ENCODE measurements at places on chromosomes 4 and X.

DNA sequence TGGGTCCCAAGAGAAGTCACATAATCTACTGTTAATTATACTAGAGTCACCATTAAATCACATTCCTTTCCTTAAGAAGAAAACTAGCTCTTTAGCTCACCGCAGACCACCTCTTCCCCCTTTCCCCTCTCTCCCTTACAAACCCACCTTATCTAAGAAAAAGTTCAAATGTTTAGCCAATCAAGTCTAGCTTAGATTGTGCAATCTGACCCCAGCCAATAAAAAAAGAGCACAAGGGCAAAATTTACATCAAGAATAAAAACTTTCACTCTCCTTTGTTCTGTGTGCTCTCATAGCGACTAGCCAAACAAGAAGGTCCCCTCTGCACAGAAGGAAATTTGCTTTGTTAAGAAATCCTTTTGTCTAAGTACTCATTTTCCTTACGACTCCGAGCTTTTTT lies 76.3 kb downstream of the TMEM156 start:
- DNase-seq: no peak

GRCh38 chr4:164952551-164952950 lies 24.9 kb downstream of the TRIM61 start:
- no peak for DNase-seq

DNA sequence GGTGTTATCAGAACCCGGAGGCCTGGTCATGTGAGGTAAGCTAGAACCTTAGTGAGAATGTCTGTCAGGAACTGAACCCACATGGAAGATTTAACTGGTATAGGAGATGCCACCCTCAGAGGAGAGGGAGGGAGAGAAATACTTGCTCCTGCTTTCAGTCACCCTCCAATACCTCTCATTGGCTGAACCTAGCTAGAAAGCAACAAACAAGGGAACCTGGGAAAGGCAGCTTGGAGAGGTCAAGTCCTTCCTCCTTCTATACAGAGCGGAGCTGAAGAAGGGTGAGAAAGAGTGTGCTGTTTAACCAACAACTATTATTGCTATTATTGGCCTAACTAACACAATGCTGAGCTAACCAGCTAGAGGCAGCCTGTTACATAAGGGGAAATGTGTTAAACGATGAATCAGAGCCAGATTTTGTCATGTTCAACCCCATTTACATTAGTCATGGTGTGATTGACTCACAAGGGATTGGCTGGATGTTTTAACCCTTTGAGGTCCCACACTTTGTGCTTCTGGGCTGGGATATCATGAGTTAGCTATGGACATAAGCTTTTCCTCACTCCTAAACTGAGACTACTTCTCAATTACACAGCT lies 96.5 kb upstream of the ESX1 start:
- peak; percentile 84 for DNase-seq

- peak; percentile 60 for DNase-seq
These were observed 13.2 kb upstream of the CTSO start for GRCh38 chr4:155966731-155967395.

DNA sequence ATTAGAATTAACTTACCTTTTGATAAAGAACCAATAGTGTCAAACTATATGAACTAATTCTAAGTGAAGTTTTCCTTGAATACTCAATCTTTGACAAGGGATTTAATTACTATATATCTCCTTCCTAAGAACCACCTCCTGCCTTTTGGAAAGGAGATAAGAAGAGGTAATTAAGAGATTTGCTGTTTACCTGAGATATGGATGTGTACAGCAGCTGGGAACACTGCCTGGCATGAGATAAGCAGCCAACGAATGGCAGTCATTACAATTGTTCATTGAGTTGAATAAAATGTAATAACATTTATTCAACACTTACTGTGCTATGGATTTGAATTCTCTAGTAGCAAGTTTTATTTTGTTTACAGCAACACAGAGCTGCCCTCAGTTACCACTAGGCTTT lies 407.1 kb downstream of the SPOCK3 start:
- no peak for DNase-seq

- DNase-seq: no peak
These were observed 18.8 kb upstream of the IQSEC2 start for GRCh38 chrX:53300157-53300556.

- no peak for DNase-seq
These were observed 135.6 kb downstream of the CAMK2D start for GRCh38 chr4:113625902-113626301.

- DNase-seq: no peak
These were observed 13.4 kb downstream of the PHKA2 start for GRCh38 chrX:18970465-18970864.

DNA sequence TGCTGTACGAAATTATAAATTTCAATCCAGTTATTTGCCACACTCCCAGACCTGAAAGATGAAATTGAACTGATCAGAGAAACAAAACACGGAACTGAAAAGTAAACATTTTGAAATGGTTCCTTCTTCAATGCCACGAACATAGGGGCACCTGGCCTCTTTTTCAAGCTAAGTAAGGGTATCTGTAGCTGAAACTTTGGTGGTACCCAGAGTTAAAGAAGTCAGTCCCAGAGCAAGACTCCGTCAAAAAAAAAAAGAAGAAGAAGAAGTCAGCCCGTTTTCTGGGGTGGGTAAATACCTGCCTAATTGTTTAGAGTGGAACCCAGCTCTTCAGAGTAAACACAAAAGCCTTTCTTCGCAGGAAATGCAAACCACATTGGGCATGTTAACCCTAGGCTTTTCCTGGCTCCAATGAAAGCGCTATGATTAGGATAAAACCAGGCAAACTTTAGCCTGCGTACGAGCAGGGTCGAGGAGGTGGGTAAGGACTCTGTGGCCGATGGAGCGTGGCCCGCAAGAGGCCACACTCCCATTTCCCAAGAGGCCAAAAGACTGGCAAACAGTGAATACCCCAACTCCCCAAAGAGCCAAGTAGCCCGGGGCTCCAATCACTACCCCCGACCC lies 1.3 kb downstream of the ANTXR2 start:
- DNase-seq: no peak

GRCh38 chrX:46477435-46477834 lies 67.8 kb downstream of the ZNF674 start:
- peak; percentile 33 for DNase-seq

- no peak for DNase-seq
These were observed 178.3 kb upstream of the ZIC3 start for GRCh38 chrX:137387646-137388045.

- peak; percentile 17 for DNase-seq
These were observed 58.6 kb upstream of the ZC4H2 start for GRCh38 chrX:65034668-65035445.

DNA sequence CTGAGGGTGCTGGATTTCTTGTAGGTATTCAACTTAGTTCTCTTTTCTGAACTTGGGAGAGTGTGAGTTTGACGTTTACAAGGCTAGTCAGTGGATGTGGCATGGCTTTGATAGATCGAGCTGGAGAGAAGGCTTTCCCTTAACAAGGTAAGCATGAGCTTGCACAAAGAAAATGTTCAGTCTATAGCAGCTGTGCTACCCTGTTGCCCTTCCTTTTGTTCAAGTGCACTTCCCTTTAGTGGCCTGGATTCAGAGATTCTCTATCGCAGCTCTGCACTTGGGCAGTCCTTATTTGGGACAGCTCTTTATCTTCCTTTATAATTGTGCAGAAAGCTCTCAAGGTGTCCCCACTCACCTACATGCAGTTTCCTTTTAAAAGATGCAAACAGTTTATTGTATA lies 198.0 kb downstream of the ARHGAP24 start:
- no peak for DNase-seq

DNA sequence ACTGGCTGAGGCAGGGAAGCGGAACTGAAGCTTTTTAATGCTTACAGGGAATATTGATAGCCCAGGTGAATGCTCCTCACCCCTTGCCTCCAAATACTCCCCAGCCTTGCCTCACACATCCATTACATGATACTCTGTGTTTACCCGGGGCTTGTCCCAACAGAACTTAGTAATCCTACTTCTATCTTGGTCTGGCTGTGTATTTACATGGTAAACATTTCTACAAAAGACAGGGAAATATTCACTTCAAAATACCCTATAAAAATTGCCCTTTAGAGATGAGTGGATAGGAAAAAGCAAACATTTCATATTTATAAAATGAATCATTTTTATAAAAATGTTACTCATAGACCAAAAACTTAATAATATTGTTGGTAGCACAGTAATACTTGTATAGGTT lies 120.1 kb downstream of the NHS start:
- DNase-seq: no peak

GRCh38 chr4:42362591-42362990 lies 34.7 kb upstream of the SHISA3 start:
- no peak for DNase-seq

DNA sequence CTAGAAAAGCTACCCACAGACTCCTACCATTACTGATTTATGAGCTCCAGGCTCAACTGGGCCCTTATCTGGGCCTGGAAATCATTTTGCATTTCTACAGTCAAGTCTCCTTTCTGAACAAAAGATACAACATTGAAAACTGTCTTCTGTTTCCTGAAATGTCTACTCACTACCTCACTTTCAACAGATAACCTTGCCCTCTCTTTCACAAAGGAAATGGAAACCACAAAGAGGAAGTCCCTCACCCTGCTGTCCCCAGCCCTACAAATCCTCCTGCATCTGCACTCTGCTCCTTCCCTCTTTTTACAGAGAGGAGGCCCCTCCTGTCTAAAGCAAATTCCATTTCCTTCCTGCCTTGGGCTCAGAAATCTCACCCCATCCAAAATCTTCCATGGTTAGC lies 24.8 kb upstream of the CYBB start:
- DNase-seq: no peak

GRCh38 chrX:55710701-55711100 lies 6.8 kb upstream of the RRAGB start:
- DNase-seq: peak; percentile 38

DNA sequence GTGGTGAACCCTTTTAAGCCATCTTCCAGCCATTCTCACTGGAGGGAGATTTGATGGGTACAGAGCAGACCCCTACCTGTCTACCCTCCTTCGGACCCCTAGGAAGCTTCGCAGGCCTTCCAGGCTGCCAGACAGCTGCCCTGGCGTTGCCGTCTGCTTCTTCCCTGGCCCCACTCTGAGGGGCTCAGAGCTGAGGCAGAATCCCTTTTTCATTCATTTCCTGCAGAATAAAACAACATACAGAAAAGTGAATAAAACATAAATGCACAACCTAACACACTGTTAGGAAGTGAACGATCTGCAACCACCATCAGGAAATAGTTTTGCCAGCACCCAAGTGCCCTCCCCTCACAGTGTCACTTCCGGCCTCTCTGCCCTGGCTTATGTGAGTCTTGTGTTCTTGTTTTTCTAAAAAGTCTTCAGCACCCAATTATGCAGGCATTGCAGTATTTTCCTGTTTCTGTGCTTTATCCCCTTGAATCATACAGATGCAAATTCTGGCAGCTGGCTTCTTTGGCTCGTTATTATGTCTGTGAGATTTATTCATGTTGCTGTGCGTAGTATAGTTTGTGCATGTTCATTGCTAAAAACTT lies 5.6 kb upstream of the ADD1 start:
- DNase-seq: no peak

DNA sequence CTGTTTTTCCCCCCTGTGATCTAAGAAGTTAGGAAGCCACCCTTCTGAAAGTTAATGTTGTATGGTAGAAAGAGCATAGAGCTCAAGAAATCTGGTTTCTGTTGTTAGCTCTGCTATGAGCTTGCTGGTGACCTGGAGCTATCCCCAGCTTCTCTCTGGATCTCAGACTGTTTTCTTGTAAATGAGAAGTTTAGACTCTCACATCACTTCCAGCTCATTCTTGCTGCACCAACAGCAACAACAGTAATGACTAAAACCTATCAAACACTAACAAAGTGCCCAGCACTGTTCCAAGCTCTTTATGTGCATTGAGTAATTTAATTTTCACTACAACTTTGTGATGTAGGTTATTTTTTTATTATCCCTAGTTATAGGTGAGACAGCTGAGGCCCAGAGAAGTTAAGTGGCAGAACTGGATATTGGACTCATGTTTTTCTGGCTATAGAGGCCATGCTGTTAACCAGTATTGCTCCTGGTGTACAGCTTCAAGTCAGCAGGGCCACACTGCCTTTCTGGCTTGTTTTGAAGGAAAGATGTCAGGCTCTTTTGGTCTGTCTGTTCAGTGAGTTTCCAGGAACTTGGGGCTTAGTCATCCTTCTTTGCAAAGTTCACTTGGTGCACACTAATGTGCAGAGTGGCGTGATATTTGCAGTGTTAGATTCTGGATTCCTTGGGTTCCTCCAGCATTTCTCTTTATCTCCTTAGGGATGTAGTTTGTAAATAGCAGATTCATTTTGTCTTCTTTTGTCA lies 27.8 kb upstream of the TMEM164 start:
- DNase-seq: peak; percentile 10

- DNase-seq: peak; percentile 39
These were observed 48.7 kb downstream of the STIM2 start for GRCh38 chr4:26909369-26909768.

GRCh38 chr4:126604268-126604867 lies 1028.4 kb upstream of the INTU start:
- no peak for DNase-seq

DNA sequence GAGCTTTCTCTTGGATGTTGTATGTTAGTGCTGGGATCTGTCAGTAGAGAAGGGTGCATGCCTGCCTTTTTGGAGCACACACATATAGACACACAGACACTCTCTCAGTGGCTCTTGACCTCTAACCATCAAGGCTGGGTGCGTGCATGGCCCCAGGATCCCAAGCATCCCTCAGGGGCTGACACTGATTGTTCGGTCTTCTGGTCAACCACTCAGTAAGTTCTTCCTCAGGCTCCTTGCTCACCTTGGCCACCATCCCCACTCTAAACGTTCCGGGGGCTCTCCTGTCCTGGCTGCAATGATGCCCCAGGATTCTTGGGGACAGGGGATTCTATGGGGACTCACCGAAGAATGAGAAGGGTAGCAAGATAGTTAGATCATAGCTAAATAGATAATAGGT lies 179.6 kb downstream of the SHOX start:
- DNase-seq: no peak

GRCh38 chr4:65450899-65451298 lies 219.4 kb downstream of the EPHA5 start:
- DNase-seq: no peak

DNA sequence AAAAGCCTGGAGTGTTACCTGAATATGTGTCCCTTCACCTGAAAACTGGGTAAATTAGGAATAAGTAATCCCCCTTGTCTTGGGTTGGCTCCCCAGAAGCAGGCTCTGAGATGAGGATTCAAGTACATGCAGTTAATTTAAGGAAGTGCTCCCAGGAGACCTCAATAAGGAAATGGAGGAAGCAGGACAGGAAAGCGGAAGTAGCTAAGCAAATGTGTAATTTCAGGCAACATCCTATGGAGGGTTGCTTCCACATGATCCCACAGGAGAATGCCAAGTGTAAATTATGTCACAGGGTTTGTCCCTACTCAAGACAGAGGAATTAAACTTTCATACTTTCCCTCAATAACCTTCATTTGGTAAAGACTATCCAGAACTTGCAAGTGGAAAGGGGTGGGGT lies 48.1 kb upstream of the ARHGEF6 start:
- no peak for DNase-seq

DNA sequence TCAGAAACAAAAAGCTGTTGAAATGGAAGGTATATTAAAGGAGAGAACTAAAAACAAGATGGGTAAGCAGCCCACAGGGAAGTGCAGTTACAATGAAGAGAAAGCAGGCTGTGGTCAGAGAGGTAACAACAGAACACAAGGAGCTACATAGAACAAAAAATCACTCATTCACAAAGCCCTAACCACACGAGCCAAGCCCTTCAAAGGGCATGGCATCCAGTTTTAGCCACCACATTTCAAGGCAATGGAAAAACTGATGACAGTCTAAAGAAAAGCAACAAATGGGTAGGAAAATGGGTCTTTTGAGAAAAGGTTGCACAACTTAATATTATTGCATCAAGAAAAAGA lies 37.5 kb downstream of the KDR start:
- no peak for DNase-seq

GRCh38 chr4:6527259-6527658 lies 47.7 kb upstream of the MAN2B2 start:
- no peak for DNase-seq

GRCh38 chr4:81418572-81418971 lies 53.1 kb downstream of the RASGEF1B start:
- no peak for DNase-seq

Data from astrocyte (in vitro differentiated cells and primary cell).